SK-MEL-5 (cell line): ENCODE measurements at places on chromosomes 12 and 14.

DNA sequence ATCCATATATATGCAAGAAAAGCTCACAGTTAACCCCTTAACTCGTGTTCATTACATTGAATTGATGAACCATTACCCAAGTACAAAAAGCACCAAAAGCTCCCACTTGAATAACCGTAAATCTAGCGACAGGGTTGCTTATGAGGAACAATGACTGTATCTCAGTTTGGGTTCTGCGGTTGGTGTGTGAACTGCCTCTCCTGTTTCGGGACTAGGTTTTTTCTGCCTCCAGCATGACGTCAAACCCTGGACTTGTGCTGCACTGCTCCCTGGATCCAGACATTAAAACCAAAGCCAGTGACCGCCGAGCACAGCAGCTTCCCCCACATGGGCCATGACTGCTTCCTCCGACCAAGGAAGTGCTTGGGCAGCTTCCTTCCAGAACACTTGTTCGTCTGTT, 77.7 kb downstream of the SETD3 start:
- DNase-seq, result no peak

DNA sequence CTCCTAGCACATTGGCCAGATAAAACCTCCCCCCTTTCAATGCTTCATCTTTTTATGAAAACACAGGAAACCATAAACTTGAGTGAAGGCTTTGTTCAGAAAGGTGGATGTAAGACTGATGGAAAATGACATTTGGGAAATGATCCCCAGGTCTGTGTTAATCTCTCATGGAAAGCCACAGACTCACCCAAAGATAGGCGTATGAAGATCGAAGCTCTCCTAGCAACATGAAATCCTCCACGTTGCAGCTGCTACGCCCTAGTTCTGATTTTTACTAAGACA, 63.4 kb upstream of the PTGR2 start:
- no peak for DNase-seq

- no peak for DNase-seq
Measured at GRCh38 chr12:103518899-103519298, 23.1 kb upstream of the C12orf42 start.

DNA sequence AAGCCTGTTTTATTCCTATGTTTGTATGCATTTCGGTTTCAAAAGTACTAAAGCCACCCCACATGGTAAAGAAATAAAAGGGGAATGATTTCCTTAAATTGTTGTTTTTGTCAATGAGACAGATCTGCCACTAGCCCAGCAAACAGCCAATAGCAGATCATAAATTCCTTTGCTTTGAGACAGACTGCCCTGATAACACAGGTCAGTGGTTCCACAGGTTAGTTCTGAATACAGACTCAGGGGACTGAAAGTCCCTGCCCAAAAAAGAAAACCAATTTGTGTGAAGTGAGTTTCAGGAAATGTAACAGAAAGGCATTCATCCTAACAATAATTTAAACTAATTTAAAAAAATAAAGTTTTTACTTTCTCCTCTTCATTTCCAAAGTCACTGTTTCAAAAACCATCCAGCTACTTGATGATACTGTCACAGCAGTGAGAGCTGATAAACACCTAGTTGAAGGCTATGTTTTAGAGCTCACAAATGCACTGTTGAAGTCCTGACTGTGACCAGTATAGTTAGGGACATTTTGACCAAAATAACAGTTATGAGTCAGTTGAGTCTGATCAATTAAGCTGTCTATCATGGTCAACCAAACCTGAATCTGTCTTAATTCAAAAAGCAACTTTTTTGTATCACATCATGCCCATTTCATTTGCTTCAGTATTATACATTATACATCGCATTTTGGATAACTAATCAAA, 77.7 kb downstream of the LGR5 start:
- DNase-seq, result no peak

DNA sequence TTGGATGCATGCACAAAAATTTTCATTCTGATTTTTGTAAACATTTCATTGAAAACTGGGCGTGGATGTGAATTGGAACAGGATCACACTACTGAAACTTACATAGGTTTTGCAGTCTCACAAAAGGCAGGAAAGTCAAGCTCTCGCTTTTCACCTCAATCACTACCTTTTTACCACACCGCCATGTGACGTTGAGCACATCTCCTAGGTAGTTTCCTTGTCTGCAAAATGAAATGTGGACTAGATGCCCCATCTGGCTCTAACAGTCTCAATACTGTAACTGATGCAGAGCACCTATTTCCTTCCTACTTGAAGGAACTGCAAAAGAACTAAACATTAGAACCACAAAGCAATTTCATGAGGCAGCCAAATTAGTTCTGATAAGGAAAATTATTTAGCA, 4.4 kb upstream of the YY1 start:
- no peak for DNase-seq

GRCh38 chr12:121626087-121626852, at the start of gene ORAI1:
Gene ORAI1, plus strand, starts transcription at chr12:121626530.
- peak; percentile 92 for DNase-seq

DNA sequence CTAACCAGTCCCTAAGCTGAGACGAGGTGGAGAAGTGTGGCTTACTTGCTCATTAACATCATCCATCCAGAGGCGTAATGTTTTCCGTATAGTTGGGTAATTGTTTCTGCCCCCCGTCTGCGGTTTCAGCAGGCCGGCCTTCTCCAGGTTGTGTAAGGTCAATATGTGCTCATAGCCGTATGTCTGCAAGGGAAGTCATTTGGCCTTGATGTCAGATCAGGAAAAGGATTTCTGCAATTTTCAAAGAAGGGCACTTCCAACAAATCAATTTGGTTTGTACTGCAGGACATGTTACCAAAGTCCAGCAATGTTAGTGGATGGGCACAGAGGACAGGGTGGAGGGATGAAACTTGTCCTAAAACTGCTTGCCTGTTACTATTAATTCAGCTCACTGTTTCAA, 9.9 kb upstream of the DIABLO start:
- no peak for DNase-seq

- no peak for DNase-seq
Measured at GRCh38 chr14:65926504-65926903, 514.0 kb downstream of the FUT8 start.

DNA sequence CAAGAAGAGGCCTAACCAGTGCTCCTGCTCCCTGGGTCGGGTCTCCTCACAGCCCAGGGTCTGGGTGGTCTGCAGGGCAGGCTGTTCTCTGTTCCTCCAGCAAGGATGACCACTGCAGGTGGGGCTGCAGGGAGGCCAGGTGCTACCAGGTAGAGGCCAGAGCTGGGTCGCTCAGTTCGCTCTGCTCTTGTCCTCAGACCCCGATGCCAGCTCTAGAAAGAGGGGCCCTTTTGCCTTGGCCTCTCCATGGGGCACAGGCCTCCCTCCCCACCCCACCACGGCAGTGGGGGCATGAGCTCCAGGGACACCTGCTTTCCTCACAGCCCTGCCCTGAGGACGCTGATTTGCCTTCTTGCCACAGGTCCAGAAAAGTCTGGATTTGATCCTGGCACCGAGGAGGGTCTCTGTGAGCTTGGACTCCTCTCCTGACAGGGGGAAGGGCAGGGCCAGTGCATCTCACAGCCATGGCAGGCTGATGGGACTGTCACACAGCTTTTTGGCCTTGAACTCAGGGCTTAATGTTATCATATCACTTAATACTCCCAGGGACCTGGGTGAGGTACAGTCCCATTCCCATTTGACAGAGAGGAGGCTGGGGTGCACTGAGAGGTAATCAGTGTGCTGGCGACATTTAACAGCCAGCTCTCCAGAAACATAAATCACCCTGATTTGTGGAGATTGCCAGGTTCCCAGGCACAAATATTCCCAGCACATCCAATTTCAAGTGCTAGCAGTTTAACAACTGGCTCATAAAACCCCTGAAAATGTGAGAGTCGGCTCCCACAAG, 273.0 kb upstream of the SFSWAP start:
- DNase-seq, result no peak

- peak; percentile 45 for DNase-seq
Measured at GRCh38 chr14:65290830-65291229, 121.7 kb upstream of the FUT8 start.

GRCh38 chr12:8785499-8785898, 36.9 kb upstream of the A2ML1 start:
- no peak for DNase-seq
